ENCODE measurements at places on chromosomes 11 and 22. TPM values are rescaled to one million over a fixed set of nuclear protein-coding genes. Genes with fewer than 3 reads are reported as not detected.

- DNase-seq = no peak
Observed at GRCh38 chr11:116893906-116894305, 56.5 kb upstream of the APOA1 start.

GRCh38 chr11:1421291-1421690 lies 31.6 kb downstream of the BRSK2 start:
- no peak for DNase-seq

- DNase-seq = no peak
Observed at GRCh38 chr11:69662806-69663205, 12.3 kb downstream of the LTO1 start.

- DNase-seq = no peak
Observed at GRCh38 chr11:134024420-134025081, 44.3 kb upstream of the JAM3 start.

DNA sequence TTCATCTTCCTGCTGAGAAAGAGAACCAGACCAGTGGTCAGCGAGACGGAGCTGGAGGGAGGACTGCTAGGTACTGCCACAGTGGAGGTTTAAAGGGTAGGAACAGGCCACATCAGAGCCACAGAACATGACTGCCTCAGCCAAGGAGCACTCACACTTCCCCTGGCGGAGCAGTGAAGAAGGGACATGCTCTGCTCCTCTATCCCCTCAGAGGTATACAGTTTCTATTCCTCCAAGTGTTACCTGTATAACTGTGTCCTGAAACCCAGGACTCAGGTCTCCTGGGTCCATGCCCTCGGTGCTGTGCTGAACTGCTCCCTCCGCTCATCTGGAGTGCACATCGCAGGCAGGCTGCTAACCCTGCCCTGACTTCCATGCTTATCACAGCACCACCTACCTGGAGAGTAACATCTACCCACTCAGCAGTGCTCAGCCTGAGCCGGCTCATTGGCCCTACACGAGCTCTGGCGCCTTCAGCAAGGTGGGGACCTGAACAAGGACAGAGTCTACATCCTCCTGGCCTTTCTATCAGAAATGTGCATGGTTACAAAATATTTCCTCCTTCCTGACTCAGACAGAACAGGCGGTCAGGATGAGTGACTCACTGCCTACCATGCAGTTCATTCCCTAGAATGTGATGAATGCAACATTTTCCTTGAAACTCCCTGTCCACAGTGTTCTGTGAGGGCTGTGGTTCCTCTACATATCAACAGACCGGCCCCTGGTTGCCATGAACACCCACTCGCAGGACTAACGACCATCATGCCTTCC lies 52.9 kb downstream of the C11orf58 start:
- DNase-seq = peak; percentile 75

GRCh38 chr11:108592591-108593213 lies 866 bp downstream of the EXPH5 start:
- DNase-seq = peak; percentile 55

- no peak for DNase-seq
Observed at GRCh38 chr11:125995313-125995712, 49.5 kb downstream of the VSIG10L2 start.

GRCh38 chr11:44608651-44608990 lies 43.2 kb downstream of the CD82 start:
- no peak for DNase-seq

GRCh38 chr11:119772641-119773415 lies 43.8 kb upstream of the NECTIN1 start:
- no peak for DNase-seq

The SMC1B gene
- total RNA-seq = not detected

GRCh38 chr11:72426103-72426757 lies 8.1 kb downstream of the CLPB start:
- DNase-seq = no peak

GRCh38 chr11:64092111-64092760 lies 56.5 kb downstream of the FLRT1 start:
- DNase-seq = no peak

- no peak for DNase-seq
Observed at GRCh38 chr22:39392341-39392948, 7.1 kb upstream of the TAB1 start.

DNA sequence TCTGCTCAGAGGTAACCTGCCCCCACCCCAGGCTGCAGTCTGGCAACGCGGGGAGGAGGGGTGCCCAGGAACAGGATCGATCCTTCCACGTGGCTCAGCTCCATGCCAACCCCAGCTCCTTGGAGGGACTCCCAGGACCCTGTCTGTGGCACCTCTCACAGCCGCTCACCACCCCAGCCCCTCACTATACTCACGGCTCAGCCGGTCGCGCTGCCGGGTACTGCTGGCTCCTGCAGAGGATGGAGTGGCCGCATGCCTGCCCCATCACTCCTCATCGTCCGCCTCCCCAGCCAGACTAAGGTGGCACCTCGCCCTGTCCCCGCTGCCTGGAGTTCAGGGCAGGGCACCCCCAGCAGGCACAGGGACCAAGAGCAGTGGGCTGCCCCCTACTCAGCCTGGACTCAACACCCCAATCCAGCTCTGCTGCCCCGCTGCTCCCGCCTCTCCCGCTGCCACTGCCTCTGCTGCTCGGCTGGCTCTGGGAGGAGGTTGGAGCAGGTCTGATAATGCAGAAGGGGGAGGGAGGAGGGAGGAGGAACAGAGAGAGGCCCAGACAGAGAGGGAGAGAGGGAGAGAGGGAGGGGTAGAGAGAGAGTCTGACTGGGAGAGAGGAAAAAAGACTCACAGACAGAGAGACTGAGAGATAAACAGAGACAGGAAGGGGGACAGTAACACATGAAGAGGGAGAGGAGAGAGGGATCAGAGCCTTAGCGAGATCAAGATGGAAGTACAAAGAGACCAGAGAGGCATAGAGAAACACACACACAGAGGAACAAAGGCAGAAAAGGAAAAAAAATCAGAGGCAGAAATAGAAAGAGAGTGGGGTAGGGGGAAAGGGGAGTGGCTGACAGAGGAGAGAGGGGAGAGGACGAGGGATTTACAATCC lies at the start of gene PDE2A:
Gene PDE2A, minus strand, starts transcription at position 480 of the 886 bp plus-strand sequence. Its CDS starts 215 bp downstream, at position 265.
- no peak for DNase-seq

- no peak for DNase-seq
Observed at GRCh38 chr11:115080923-115081680, 402.8 kb downstream of the NXPE2 start.

- no peak for DNase-seq
Observed at GRCh38 chr11:45368697-45369096, 82.6 kb upstream of the SYT13 start.

GRCh38 chr11:71302911-71303310 lies 50.5 kb upstream of the SHANK2 start:
- no peak for DNase-seq

The ABCC8 gene
- total RNA-seq = 0.88 TPM

GRCh38 chr11:118418766-118419165 lies 17.4 kb downstream of the ATP5MG start:
- DNase-seq = no peak

The ENTHD1 gene
- not detected for total RNA-seq

DNA sequence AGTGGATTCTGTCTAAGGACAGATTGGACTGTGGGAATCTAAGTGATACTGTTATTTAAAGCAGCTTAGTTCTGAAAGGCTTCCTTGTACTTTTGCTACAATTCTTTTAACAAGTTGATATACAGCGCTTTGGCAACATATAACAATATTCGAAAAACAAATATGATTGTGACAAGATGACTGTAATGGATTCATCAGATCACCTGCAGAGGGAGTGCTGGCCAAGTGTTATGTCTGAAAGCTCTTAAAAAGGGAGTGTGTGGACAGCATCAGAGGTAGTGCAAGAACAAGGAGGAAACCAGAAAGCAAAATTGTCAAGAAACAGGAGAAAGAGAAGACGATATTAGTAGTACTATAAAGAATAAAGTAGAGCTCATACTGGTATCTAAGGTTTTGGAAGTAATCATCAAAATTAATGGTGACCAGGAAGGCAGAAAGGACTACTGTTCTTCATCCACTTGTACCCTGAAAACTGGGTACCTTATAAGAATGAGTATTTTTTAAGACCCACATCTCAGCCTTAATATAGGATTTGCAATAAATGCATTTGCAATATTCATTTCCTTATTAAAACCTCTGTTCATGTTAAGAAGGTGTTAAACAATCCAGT lies 1112.0 kb upstream of the CCDC90B start:
- peak; percentile 32 for DNase-seq

DNA sequence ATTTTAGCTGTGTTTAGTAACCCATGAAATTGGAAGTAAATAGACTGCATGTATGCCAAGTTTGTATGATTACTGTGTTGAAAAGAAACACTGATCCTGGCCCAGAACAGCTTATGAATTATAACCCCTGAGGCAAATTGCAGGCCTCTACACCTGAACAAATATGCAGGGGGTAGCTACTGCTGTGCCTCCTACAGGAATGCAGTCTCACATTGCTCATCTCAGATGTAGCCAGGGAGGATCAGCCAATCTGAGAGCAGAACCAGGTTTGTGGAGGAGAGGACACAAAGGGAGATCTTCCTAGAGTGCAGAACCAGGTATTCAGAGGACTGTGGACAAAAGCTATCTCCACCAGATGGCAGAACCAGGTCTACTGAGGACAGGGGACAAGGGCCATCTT lies 442.2 kb upstream of the DDI1 start:
- no peak for DNase-seq

DNA sequence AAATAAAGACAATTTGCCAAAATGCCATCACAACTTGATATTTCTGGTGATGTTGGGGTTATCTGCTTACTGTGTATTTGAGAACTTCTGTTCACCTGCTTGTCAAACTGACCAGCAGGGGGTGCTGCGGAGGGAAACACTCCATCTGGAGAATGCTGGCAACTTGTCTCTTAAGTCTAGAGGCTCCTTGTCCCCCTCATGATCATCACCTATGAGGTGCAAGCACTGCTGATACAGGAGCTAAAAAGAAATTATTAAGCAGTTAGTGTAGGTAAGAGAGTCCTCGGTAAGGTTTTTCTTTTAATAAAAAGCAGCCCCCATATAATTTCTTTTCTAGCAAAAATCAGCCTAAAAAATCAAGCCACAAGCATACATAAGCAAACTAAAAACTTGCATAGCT lies 32.7 kb upstream of the GLYATL1B start:
- peak; percentile 64 for DNase-seq

- peak; percentile 13 for DNase-seq
Observed at GRCh38 chr22:28142361-28142961, 223.4 kb upstream of the PITPNB start.

DNA sequence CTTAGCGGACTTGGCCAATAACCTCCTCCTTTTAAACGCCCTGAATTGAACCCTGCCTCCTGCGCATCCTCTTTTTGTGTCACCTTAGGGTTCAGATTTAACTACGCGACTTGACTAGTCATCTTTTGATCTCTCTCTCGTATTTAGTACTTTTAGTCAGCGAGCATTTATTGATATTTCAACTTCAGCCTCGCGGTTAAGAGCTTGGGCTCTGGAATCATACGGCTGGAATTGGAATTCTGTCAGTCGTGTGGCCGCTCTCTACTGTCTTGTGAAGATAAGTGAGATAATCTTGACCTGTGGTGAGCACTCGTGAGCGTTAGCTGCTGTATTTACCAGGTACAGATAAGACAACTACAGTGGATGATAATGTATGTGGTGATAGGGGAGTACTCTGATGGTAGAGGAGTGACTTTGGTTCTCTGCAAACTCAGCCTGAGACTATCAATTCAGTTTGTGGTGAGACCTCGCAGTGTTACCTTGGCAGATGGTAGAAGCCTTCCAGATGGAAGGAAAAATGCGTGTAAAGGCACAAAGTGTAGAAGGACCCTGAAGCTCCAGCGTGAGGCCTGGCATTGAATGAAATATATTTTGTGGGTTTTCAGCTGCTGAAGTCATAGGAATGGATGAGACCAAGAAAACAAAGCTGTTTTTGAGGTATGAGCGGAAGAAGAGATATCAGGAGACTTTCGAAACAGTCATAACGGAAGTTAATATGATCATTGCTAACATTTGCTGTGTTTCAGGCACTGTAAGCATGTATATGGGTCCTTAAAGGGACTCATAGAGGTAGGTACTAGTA lies 682 bp downstream of the ATM start:
- no peak for DNase-seq

The TEX54 gene
- total RNA-seq = not detected

DNA sequence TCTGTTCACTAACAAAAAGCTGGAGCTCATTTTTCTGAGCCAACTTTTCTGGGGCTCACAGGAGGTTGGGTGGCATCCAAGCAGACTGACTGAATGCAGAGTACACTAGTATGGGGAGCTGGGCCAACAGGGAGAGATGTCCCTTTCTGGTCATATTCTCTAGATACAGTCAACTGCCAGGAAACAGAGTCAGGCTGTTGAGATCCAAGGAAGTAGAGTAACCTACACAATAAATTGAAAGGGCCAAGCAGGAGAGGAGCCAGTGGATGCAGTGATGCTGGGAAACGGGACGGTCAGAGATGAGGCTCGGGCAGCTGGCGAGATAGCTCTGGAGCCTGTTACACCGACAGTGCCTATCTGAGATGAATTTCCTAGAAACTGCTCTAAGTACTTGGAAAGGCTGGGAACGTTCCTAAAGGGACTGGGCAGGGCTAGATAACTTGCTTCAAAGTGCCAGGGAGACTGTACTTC lies 71.1 kb downstream of the LARGE2 start:
- DNase-seq = peak; percentile 16

The APLNR gene
- 0.48 TPM for total RNA-seq
